NCI-H1092 treated with DMSO at 0.1 percent for 48 hours (cell line): ENCODE measurements at places on chromosomes 6 and 20.

- DNase-seq = no peak
Measured at GRCh38 chr20:49112596-49113274, 66.6 kb downstream of the CSE1L start.

- DNase-seq = no peak
Measured at GRCh38 chr6:113662688-113663333, 194.3 kb upstream of the MARCKS start.

GRCh38 chr6:108180776-108181175, 15.0 kb downstream of the NR2E1 start:
- no peak for DNase-seq

DNA sequence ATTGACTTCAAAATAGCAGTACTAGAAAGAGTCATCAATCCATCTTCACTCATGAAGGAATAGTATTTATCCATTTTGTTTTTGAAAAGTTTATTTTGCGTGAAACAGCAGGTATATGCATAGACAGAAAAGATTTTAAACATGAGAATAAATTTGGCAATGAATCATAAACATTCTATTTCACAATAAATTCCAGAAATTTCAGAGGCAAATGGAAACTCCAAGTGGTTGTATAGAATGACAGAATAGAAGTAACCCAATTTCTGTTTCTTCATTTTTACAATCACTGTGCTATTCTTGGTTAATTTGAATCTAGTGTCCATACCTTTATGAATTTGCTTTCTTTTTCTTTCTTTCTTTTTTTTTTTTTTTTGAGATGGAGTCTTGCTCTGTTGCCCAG, 173.0 kb upstream of the ECI2 start:
- no peak for DNase-seq

GRCh38 chr6:159169557-159170332, 545 bp downstream of the FNDC1 start:
- peak; percentile 5 for DNase-seq
